PC-3 (cell line): ENCODE measurements at places on chromosomes 4 and X. TPM values are rescaled to one million over a fixed set of nuclear protein-coding genes. Genes with fewer than 3 reads are reported as not detected.

Gene TCEAL6
- not detected in 2 replicates for total RNA-seq

Gene BEX5
- total RNA-seq = 0.18 TPM in 1 of 2 replicates, not detected in the other

Gene GBA3
- total RNA-seq = not detected in 2 replicates

Gene SOD3
- total RNA-seq = 10.7 and 16.4 TPM in 2 replicates

Gene GAGE12J
- total RNA-seq = not detected in 2 replicates

Gene NWD2
- under 0.01 and 0.06 TPM in 2 replicates for total RNA-seq

Gene FAM241A
- 2.2 and 2.8 TPM in 2 replicates for total RNA-seq

Gene TEX13C
- not detected in 2 replicates for total RNA-seq

Gene DACH2
- total RNA-seq = not detected in 2 replicates

Gene TMEM187
- total RNA-seq = 10.6 and 12.4 TPM in 2 replicates

Gene SLC25A5
- total RNA-seq = 410 and 544 TPM in 2 replicates

Gene SRPX
- 5.0 and 5.4 TPM in 2 replicates for total RNA-seq

Gene GAB1
- total RNA-seq = 3.3 and 4.9 TPM in 2 replicates

Gene TCEANC
- total RNA-seq = 0.62 and 0.69 TPM in 2 replicates

Gene TLR7
- total RNA-seq = not detected in 2 replicates

Gene GYPE
- not detected in 2 replicates for total RNA-seq

Gene SPANXA1
- total RNA-seq = not detected in 2 replicates

Gene SMIM10
- not detected in 2 replicates for total RNA-seq

Gene ARMCX4
- total RNA-seq = not detected in 2 replicates

Gene DCAF4L1
- 0.22 and 0.63 TPM in 2 replicates for total RNA-seq

Gene IL2
- total RNA-seq = not detected in 2 replicates

Gene MAGEA9B
- total RNA-seq = not detected in 2 replicates

Gene USP17L21
- total RNA-seq = not detected in 2 replicates

Gene MAGEA12
- 0.23 and 0.29 TPM in 2 replicates for total RNA-seq

Gene F8A1
- 13.6 and 16.8 TPM in 2 replicates for total RNA-seq

Gene MAGEA3
- total RNA-seq = 2.5 and 3.0 TPM in 2 replicates

Gene RASGEF1B
- total RNA-seq = 1.4 TPM in 2 replicates

Gene SEC24B
- total RNA-seq = 10.2 and 11.3 TPM in 2 replicates

Gene XPNPEP2
- not detected in 2 replicates for total RNA-seq

Gene STAP1
- not detected in 2 replicates for total RNA-seq

Gene POF1B
- not detected in 2 replicates for total RNA-seq

Gene TRAPPC2
- total RNA-seq = 7.9 and 8.6 TPM in 2 replicates

Gene CCDC110
- total RNA-seq = 0.62 TPM in 1 of 2 replicates, not detected in the other

Gene XKRX
- total RNA-seq = 0.46 and 0.55 TPM in 2 replicates

Gene TCEAL5
- not detected in 2 replicates for total RNA-seq

Gene SYTL4
- 2.7 and 3.2 TPM in 2 replicates for total RNA-seq

Gene MGAT4D
- total RNA-seq = not detected in 2 replicates

Gene CT45A5
- not detected in 2 replicates for total RNA-seq

Gene OPN1MW3
- not detected in 2 replicates for total RNA-seq

Gene MAGEA2
- total RNA-seq = not detected in 2 replicates
